ENCODE measurements at places on chromosomes 4 and X. TPM values are rescaled to one million over a fixed set of nuclear protein-coding genes. Genes with fewer than 3 reads are reported as not detected.

- no peak for DNase-seq
These were observed 64.6 kb downstream of the COX7B2 start for GRCh38 chr4:46844325-46844917.

Gene MAGEB1
- not detected for total RNA-seq

GRCh38 chr4:32249040-32249439 lies 1528.9 kb downstream of the PCDH7 start:
- no peak for DNase-seq

Gene KCTD8
- not detected for total RNA-seq

DNA sequence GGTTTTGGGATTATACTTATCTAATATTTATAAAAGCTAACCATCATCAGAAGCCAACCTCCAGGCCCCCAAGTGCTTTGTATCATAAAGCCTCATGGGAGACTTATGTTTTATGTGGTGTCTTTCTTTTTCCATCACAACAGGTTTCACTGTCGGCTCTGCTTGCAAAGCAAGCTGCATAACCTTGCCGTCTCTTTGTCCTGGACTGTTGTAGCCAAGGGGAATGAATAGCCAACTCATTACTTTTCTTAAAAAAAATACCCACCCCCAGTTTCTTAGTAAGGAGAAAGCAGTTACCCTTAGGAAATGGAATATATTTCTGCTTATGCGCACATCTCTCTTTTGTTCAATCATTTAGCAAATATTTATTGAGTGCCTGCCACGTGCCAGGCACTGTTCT lies 40.7 kb downstream of the FAM184B start:
- DNase-seq: no peak

Gene PKD2
- 54.3 TPM for total RNA-seq

Gene TLR1
- total RNA-seq: 25.4 TPM

Gene CTAG2
- not detected for total RNA-seq

GRCh38 chr4:164924670-164925238 lies 47.8 kb downstream of the APELA start:
- DNase-seq: no peak

Gene NAP1L5
- 6.5 TPM for total RNA-seq

Gene TCEAL7
- total RNA-seq: 2.4 TPM

GRCh38 chr4:74117024-74117534 lies 18.1 kb upstream of the CXCL2 start:
- no peak for DNase-seq

Gene DGAT2L6
- total RNA-seq: not detected

Gene PNMA6A
- total RNA-seq: 2.5 TPM

- no peak for DNase-seq
These were observed 255.8 kb downstream of the OPHN1 start for GRCh38 chrX:68177542-68177941.

DNA sequence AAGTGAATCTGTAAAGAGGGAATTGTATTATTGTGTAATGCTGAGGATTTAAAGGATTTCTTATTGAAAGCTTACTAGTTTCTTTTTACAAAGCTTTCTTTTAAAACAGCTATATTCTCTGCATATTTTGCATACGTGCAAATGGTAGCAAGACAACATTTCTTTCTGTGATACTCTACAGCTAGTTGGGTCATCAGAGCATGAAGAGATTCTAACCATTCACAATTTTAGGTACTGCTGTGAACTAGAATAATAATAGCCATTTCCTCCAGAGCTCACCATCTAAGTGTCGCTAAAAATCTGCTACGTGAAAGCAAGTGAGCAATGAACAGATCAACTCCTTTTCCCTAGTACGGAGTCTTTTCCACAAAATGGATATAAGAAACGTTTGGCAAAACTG lies 37.3 kb downstream of the ARHGAP6 start:
- no peak for DNase-seq

GRCh38 chr4:44961001-44961755 lies 234.8 kb upstream of the GNPDA2 start:
- no peak for DNase-seq

- DNase-seq: no peak
These were observed 850.1 kb downstream of the TRIML1 start for GRCh38 chr4:188989371-188989770.

DNA sequence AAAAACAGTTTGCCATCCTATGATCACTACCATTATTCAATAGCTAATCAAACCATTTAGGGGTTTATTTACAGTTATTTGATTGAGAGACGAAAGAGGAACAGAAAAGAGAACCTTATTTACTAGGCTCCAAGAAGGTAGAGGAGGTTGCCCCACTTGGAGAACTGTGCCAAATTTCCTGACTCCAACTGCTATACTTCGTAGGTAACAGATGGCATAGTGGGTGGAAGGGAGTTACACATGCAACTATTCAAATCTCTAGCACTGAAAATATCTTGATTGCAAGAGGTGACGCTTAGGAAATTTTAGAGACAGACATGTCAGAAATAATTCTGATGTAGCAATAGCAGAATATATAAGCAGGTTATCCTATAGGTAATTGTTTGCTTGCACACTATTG lies 38.0 kb upstream of the TMPRSS11F start:
- DNase-seq: no peak

Measured in mesenteric fat pad (tissue), 1 donor.